ENCODE measurements at places on chromosomes 1 and 21. TPM values are rescaled to one million over a fixed set of nuclear protein-coding genes. Genes with fewer than 3 reads are reported as not detected.

DNA sequence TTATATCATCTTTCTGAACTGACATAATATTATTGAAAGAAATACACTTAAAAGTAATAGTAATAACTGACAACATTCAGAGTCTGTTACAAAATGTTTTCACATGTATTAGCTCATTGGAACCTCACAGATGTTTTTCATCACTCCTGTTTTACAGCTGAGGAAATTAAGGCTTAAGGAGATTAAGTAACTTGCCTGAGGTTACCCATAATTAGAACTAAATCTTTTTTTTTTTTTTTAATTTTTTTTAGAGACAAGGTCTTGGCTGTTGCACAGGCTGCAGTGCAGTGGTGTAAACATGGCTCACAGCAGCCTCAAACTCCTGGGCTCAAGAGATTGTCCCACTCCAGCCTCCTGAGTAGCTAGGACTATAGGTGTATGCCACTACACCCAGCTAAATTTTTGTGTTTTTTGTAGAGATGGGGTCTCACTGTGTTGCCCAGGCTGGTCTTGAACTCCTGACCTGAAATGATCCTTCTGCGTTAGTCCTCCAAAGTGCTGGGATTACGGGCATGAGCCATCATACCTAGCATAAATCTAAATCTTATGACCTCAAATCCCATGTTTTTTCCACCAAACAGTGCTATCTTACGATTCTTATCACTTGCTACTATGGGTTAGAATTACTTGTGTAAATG lies 64.7 kb upstream of the MACF1 start:
- DNase-seq: no peak

- DNase-seq: no peak
Measured at GRCh38 chr1:1144122-1144842, 28.4 kb upstream of the C1orf159 start.

- no peak for DNase-seq
Measured at GRCh38 chr1:162035241-162035640, 11.6 kb upstream of the OLFML2B start.

DNA sequence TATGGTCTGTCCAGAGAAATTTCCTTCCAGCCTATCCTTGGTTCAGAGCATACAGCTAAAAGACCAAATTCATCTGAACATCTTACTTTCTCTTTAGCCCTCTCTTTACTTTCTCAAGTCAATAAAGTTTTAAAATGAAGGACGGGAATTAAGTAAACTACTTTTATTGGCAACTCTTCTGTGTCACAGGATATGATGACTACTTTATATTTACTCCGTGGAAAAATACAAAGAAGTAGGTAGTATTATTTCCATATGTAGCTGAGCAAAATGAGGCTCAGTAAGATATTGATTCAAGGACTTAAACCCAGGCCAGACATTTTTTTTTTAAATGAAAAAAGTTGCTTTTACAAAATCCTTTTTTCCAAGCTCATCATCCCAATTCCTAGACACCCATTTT lies 151.2 kb upstream of the DPYD start:
- DNase-seq: no peak

GRCh38 chr1:15501208-15502032 lies 22.6 kb downstream of the CASP9 start:
- peak; percentile 59 for DNase-seq

The ATP6V1G3 gene
- not detected for total RNA-seq
